Cardiac ventricle fibroblast (primary cell): ENCODE measurements at places on chromosomes 11 and 22. TPM values are rescaled to one million over a fixed set of nuclear protein-coding genes. Genes with fewer than 3 reads are reported as not detected.

The ZP1 gene
- total RNA-seq, result 1.0 and 1.9 TPM in 2 replicates

The MOV10L1 gene
- total RNA-seq, result 0.39 and 0.56 TPM in 2 replicates

The PGA5 gene
- not detected in 2 replicates for total RNA-seq

The ADM2 gene
- 2.0 and 9.4 TPM in 2 replicates for total RNA-seq

The DGAT2 gene
- 9.0 and 13.2 TPM in 2 replicates for total RNA-seq

The USP47 gene
- 26.0 and 38.5 TPM in 2 replicates for total RNA-seq

The IFITM10 gene
- 0.44 and 1.6 TPM in 2 replicates for total RNA-seq

The ESAM gene
- 8.5 and 10.4 TPM in 2 replicates for total RNA-seq
